Non-pigmented ciliary epithelial cell (primary cell): ENCODE measurements at places on chromosomes 12 and 14.

DNA sequence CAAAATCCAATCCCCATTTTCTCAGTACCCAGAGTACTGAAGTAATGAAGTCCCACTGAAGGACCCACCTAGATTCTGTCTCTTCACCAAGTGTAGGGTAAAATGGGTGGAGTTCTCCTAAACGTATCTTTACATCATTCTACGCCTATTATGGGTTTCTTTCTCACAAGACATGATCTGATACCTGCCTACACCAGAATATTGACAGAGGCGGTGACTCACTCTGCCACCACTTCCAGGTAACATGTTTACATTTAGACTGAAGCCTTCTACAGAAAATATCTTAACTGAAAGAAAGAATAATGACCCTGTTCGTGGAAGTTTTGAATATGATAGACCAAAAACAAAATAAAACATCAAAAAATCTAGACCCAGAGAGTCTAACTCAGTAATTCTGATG lies 89.8 kb downstream of the BTG1 start:
- no peak for DNase-seq

DNA sequence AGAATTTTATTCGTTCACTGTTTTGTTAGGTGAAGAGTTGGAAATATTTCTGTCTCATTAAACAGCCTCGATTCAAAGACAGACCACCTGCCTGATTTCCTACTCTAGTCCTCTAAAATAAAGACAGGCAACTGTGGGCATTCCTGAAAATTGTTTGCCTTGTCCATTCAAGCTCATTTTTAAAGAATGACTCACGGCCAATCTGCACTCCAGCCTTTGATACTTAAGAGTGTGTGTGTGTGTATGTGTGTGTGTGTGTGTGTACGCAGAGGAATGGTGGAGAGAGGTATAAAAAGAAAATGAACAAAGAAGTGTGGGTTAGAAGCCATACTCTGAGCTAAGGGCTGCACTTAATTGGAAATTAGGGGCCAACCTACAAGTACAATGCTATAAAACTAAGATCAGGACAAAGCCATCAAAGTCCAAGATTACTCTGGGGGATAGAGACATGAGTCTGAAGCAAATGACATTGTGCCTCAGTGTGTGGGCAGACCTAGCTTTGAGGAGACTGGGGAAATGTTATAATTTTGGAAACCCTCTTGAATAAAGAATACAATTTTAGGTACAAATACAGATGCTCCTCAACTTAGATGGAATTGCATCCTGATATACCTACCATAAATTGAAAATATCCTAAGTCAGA lies 45.6 kb upstream of the SOCS2 start:
- peak; percentile 90 for DNase-seq

- DNase-seq: no peak
Measured at GRCh38 chr12:126874427-126875026, 1392.4 kb upstream of the TMEM132C start.

GRCh38 chr12:57487597-57488401 lies at the start of gene MARS1:
TSS of gene MARS1 (plus strand) at chr12:57488068. CDS start at chr12:57488091, 23 bp downstream.
- peak; percentile 78 for DNase-seq

DNA sequence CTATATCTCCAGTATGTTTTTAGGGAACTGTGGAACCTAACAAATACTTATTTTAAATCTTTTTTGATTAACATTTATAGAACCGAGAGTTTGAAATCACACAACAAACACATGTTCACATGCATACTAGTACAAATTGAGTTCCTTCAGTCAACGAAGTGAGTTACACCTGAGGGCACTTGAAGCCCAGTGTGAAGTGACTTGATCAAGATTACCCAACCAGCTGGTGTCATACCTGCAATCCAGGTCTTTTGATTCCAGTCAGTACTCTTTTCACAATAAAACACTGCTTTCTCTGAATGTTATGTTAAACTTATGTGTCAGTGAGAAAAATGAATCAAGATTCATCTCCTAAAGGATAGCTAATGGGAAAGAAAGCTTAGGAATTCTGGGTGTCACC lies 35.2 kb downstream of the VRK1 start:
- no peak for DNase-seq

DNA sequence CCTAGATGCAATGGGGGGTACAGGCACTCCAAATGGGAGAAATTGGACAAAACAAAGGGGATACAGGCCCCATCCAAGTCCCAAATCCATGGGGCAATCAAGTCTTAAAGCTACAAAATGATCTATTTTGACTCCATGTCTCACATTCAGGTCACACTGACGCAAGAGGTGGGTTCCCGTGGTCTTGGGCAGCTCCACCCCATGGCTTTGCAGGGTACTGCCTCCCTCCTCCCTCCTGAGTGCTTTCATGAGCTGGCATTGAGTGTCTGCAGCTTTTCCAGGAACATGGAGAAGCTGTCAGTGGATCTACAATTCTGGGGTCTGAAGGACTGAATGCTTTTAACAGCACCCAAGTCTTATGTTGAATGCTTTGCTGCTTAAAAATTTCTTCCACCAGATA lies 274.5 kb upstream of the LRIG3 start:
- DNase-seq: no peak

DNA sequence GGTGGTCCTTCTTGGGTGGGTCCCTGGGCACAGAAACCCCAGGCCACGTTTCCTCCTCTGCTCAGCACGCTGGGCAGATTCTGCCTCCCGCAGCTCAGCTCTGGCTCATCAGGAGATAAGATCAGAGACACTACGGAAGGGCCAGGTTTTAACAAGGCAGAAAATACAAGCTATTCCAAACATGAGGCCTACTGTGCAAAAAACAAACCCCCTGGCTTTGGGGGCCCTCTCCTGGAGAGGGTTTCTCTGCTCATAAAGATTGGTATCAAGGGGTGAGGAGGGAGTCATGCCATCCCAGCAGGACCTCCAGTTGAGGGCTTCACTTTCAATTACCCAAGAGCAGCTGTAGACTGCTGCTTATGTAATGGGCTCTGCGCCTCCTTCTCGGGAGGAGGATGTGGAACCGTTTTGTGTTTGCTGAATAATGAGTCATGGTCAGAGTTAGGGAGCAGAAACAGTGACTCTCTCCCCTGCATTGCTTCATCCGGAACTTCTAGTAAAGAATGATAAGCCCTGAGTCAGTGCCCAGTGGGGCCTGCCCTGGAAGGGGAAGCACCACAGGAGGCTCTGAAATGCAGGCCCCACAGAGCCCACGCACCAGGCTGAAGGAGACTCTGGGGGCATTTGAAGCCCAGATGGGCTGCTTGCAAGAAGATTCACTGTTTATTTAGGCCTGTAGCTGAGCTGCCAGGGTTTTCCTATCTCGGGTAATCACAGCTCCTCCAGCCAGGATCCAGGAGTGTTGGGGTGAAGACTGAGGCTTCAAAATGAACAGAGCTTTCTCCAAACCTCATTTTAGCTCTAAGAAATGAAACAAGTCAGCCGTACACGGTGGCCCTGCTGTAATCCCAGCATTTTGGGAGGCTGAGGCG lies 79.3 kb downstream of the SSPN start:
- peak; percentile 100 for DNase-seq

DNA sequence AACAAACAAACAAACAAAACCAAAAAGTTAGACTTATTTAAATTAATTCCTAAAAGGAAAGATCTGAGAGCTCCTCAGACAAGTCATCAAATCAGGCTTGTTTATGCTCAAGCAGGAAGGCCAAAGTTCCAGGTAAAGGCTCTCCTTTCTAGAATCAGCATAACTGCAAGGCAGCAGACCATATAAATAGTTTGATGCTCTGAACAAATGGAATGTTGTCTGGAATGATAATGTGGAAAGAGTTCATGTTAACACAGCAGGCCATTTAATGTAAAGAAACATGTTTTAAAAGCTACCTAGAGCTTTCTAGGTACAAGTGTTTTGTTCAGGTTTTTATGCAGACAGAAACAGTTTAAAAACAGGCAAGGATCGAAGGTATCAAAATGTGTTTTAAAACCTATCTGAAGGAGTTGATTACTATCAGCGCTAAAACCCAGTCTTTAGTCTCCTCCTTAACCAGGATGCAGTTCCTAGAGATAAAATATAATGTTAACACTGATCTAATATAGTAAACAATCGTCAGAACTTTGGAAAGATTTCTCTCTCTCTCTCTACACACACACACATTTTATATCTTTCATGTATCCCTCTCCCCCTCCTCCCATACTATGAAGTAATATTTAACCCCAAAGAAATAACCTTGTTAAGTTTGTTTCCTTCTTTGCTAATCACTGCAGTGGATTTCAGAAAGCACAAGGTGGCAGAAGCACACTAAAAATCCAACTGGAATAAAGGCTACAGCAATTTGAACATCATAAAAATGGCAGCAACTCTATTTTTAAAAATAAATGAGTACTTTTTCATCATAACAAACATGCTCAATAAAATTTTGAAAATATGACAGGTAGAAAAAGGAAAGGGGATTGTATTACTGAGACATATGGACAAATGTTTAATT lies 135.5 kb downstream of the PAWR start:
- no peak for DNase-seq

DNA sequence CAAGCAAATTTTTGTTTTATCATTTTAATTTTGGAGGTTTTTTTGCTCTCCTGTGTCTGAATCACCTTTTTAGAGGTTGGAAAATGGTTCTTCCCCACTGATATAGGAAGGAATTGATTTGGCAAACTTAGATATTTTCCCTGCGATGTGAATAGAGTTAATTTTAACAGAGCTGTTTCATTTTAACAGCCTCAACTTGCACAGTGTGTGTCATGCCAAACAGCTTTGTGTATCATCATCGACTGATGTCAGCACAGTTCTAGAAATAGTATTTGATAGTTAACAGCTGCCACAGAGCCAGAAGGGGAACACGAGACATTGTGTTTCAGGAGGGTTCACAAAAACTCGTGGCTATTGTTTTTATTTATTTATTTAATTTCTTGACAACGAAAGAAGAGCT lies 243.1 kb upstream of the FOXN3 start:
- DNase-seq: no peak

GRCh38 chr14:53946404-53947093 lies 10.1 kb downstream of the BMP4 start:
- no peak for DNase-seq

DNA sequence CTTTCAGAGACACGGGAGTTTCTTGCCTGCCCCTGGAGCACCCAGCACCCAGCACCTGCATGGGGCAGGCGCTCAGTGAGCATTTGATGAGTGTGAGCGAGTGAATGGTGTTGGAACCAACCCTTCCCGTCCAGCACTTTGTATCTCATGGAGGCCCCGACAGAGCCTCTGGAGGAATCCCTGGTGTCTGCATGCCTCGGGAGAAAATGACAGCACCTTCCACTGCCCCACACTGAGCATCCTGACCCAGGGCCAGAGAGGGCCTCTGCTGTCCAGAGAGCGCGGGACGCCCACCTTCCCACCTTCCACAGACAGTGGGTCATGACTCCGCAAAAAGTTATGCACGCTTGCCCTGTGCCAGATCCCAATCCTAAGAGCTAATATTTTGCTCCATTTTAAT lies 103.0 kb upstream of the BCL11B start:
- no peak for DNase-seq

DNA sequence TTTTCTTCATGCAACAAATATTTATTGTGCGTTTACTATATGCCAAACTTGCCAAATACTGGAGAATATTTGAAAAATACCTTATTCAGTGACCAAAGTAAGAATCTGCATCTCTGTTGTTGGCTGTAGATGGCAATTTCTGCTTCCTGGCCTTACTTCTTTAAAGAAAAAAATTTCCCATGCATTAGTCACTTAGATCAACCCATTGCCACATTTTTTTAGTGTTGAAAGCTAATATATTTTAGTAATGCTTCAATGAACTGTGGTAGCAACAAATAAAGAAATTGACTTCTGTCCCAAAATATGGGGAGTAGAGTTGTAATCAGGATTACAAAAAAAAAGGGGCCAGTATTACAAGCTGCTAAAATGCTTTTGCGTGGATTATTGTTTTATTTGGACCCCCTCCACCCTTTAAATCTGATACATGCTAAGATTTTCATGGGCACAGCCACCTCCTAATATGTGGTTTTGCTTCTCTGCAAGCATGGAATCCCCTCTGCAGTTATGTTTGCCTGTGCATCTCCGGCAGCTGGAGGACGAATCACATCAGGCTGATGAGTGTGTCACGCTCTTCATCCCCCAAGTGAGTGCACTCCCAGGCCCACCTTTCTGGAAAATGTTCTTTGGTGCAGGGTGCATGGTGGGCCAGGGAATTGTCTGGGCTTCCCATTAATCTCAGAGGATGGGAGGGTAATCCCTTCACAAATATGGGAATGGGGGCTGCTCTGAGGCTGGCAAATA lies 38.1 kb upstream of the PTCSC3 start:
- DNase-seq: no peak

DNA sequence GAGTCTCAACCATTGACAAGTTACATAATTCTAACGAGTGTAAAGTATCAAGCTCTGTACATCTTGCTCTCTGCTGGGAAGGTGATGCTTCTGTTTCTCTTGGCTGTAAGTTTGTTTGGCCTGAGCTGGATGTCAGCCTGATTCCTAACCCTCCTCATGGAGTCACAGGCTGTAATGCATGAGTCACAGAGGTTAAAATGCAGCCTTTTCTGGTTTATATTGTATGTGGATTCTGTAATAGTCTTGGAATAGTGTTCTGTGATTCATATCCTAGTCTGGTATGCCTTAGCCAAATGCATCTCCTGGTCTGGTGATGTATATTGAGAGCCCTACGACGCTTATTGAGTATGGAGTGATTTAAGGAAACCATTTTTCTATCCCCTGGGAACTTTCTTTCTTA lies 104.5 kb upstream of the FRMD6 start:
- DNase-seq: peak; percentile 99

DNA sequence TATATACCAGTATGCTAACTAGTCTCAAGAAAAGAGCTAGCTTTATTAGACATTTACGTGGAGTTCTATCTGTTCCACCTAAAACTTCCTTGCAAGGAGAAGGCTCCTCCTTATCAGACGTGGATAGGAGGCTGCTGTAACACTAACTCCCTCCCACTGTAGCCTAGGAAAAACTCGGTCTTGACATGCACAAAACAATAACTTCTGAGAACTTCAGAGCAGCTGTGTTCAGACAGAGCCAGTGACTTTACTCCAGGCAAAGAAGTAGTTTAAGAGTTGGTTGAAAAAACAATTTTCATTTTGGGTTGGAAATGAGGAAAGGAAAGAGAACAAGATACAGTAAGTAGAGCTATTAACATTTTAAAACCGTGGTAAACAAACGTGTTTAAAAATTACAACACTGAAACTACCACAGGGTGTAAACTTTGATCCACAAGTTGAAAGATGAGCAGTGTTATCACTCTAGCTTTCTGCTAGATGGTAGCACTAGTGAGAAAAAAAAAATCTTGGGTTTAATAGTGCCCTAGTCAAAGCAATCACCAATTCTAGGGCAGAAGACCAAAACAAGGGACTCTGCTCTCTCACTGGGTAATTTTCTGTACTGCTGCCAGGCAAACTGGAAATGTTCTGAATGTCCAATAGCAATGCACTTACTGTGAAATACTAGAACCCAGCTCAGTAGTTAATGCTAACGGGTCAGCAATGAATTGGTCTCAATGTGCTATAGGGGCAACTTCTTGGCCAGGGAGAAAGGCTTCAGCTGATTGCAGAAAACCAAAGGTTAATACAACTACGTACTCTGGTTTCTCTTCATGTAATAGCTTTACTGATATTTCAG lies 2.4 kb downstream of the ATF7 start:
- no peak for DNase-seq
